ENCODE measurements at places on chromosomes 13 and 19.

GRCh38 chr19:17335575-17335974 is 920 bp upstream of the ANO8 start:
- no peak for DNase-seq

- no peak for DNase-seq
Measured at GRCh38 chr13:27593267-27593666, 27.1 kb downstream of the LNX2 start.

GRCh38 chr13:43196750-43197370 is 173.5 kb downstream of the DNAJC15 start:
- DNase-seq = no peak

- no peak for DNase-seq
Measured at GRCh38 chr19:57317503-57317902, 2.8 kb upstream of the ZNF543 start.

DNA sequence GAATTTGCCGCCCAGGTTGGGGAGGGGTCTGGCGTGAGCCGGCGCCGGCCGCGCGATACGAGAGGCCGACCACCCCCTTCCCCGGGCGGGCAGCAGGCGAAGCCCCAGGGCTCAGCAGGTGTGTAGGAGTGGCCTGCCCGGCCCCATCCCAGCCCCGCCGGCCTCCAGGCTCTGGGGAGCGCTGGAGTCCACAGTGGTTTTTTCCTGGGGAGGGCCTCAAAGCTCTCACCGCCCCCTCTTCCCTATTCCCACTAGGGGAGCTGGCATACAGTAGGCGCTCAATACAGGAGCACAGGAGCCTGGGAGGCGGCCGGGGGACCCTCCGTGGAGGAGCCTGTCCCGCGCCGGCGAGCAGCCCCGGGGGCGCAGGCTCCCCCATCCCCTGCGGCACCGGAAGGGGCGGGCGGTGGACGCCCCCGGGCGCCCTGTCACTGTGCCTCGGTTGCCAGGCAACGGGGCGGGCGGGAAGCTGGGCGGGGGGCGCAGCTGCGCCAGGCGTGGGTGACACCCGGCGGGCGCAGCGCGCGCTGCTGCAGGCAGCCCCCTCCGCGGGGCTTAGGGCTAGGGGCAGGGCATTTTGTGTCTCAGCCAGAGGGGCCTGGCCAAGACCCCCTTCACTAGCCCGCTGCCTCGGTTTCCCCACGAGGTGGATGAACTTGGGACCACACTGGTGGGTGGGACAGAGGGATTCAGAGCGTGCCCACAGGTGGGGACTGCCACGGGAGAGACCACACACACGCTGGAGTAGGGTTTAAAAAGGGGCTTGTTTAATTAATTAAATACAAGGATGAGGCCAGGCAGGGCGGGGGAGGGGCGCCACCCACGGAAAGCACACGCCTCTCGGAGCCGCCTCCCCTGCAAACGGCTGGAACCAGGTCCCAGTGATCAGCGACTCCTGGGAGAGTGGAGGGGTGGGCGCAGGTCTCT is 3.6 kb upstream of the REXO1 start:
- peak; percentile 52 for DNase-seq

- no peak for DNase-seq
Measured at GRCh38 chr13:113589251-113589960, 4.9 kb downstream of the TFDP1 start.

DNA sequence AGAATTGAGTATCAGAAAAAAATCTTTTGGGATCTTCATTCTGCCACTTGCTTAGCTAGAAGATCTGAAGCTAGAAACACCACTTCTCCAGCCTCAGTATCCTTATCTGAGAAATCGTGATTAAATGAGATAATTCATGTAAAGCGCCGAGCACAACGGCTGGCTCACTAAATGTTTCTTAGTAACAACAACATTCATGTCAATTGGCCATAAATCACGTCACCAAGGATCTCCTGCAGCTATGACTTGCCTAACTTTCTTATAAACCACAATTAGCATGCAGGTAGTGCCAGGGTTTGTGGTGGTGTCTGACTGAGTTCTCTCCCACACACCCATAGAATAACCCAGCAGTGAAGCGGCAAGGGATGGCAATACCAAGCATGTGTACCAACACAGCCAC is 501.3 kb downstream of the EFNB2 start:
- no peak for DNase-seq

GRCh38 chr13:94061301-94061700 is 418.2 kb downstream of the DCT start:
- DNase-seq = no peak

DNA sequence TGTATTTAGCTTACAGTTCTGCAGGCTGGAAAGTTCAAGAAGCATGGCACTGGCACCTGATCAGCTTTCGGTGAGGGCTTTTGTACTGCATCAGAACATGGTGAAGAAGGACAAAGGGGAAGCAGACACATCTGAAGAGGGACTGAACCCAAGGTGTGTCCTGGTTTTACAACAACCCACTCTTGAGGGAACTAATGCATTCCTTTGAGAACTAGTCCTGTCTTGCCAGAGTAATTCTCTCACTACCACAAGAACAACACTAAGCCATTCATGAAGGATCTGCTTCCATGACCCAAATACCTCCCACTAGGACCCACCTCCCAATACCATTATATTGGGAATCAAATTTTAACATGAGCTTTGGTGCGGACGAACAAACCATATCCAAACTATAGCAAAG is 93.6 kb downstream of the RFC3 start:
- DNase-seq = no peak

- no peak for DNase-seq
Measured at GRCh38 chr13:33764716-33765115, 53.2 kb upstream of the RFC3 start.

DNA sequence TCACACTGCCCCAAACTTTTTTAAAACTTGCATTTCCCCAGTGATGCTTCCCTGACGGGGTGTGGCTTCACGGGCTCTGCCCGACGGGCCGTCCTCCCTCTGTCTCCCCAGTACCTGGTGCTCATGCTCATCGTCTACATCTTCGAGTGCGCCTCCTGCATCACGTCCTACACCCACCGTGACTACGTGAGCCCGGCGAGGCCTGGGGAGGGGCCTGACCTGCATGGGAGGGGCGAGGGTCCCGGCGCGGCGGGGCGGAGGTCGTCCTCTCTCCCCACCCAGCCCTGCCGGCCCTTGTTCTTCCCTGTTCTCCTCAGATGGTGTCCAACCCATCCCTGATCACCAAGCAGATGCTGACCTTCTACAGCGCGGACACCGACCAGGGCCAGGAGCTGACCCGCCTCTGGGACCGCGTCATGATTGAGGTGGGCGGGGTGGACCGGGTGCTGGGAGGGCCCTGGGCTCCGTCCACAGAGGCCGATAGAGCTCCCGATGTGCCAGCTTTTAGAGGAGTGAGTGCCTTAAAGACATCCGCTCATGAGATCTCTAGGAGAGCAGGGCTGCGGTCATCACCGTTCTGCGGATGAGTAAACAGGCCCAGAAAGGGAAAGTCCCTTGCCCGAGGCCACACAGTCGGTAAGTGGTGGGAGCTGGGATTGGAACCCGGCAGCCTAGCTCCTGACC is 6.9 kb downstream of the UPK1A start:
- peak; percentile 40 for DNase-seq

- no peak for DNase-seq
Measured at GRCh38 chr13:61453121-61453520, 37.5 kb upstream of the PCDH20 start.

GRCh38 chr13:76754414-76754813 is 131.8 kb downstream of the KCTD12 start:
- no peak for DNase-seq

- no peak for DNase-seq
Measured at GRCh38 chr19:58468216-58468839, 1.4 kb downstream of the ZNF324 start.

DNA sequence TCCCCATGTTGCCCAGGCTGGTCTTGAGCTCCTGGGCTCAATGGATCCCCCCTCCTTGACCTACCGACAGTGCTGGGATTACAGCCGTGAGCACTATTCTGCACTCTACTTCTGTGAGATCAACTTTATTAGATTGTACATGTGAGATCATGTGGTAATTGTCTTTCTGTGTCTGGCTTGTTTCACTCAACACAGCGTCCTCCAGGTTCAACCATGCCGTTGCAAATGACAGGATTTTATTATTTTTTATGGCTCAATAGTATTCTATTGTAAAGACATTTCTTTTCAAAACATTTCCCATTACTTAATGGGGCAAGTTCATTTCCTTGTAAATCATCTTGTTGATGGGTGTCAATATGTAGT is 1.5 kb upstream of the OBI1 start:
- no peak for DNase-seq

- peak; percentile 78 for DNase-seq
Measured at GRCh38 chr19:34997071-34997617, 3.0 kb upstream of the GRAMD1A start.

DNA sequence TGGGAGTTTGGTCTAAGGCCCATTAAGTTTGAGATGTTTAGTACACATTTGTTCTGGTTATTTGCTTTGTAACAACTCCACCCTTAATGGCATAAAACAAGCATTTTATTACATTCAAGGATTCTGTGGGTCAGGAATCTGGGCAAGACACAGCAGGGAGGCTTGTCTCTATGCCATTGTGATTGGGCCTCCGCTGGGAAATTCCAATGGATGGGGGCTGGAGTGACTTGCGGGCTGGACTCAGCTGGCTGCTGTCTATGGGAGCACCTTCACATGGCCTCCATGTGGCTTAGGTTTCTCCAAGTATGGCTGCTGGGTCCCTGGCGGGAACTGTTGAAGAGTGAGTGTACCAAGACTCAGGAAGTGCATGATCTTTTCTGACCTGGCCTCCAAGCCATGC is 159.0 kb downstream of the PAN3 start:
- DNase-seq = no peak

DNA sequence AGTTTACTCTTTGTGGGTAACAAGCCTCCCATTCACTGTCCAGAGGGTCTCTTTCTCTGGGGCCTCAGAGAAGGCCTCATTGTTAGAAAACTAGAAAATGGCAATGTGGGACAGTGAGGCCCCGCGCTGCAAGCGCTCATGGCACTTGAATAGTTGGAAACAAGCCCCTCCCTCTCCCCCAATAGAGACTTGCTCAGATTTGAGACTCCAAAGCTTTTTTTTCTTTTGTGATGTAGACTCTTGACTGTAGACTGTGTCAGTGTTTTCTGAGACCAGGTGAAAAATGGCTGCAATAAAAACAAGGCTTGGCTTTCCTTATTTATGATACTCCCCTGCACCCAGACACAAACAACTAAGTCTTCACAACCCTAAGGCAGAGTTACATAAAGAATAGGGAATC is 38.7 kb upstream of the UBL3 start:
- no peak for DNase-seq

DNA sequence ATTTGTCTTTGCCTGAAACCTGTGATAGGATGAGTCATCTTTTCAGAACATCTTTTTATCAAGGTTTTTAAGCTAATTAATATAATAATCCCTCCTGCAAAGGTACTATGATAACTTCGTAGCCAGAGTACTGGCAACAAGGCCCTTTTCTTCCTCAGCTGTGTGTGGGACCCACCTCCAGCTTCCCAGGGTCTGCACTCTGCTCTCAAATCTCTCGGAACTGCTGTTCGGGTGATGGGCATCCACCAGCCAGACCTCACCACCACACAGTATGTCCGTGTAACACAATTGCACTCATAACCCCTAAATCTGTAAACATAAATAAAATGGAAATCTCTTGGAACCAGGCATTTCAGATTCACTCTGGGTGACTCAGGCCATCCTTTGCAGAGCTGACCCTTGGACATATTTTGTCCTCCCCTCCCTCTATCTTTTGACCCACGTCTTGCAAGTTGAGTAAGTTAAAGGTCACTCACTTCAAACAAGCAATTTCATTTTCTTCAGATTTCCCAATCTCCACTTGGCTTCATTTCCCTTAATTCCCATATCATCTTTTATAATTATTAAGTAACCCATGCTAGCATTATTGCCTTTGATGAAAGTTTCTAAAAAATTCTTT is 29.5 kb downstream of the COL4A1 start:
- DNase-seq = no peak

DNA sequence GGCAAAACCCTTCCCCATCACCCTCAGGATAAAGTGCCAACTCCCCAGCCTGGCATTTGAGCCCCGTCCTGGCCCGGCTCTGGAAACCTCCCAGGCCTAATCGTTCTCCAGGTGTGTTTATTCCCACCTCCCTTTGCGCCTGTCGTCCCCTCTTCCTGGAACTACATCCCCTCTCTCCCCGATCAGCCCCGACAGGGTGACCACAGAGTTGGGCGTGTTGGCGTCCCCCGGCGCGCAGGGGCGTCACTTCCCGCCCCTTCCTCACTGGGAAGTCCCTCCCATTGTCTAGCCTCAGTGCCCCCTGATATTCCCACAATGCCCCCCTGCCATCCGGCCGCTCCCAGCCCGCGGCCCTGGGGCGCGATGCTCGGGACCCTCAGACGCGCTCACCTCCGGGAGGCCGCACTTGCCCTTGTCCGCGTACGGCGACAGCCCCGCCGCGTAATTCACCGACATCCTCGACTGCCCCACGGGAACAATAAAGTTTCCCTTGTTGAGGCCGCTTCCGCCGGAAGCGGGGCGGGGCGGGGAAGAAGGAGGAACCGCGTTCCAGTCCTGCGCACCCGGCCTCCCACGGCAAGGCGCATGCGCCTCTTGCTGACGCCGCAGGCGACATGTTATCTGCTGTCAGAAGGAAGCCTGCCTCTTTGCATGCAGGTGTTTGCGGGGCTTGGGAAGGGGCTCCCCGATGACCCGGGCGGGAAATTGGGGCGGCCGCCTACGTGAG is at the start of the genes ANKRD24 and SIRT6:
ANKRD24 (plus strand) TSS at position 606 of the 727 bp plus-strand sequence. CDS start 3,737 bp downstream, outside the sequence.
SIRT6 (minus strand) TSS at position 480 of the 727 bp plus-strand sequence; CDS start at position 456, 24 bp downstream.
- peak; percentile 96 for DNase-seq

GRCh38 chr19:37127999-37128820 is 44.3 kb downstream of the ZNF585A start:
- no peak for DNase-seq

DNA sequence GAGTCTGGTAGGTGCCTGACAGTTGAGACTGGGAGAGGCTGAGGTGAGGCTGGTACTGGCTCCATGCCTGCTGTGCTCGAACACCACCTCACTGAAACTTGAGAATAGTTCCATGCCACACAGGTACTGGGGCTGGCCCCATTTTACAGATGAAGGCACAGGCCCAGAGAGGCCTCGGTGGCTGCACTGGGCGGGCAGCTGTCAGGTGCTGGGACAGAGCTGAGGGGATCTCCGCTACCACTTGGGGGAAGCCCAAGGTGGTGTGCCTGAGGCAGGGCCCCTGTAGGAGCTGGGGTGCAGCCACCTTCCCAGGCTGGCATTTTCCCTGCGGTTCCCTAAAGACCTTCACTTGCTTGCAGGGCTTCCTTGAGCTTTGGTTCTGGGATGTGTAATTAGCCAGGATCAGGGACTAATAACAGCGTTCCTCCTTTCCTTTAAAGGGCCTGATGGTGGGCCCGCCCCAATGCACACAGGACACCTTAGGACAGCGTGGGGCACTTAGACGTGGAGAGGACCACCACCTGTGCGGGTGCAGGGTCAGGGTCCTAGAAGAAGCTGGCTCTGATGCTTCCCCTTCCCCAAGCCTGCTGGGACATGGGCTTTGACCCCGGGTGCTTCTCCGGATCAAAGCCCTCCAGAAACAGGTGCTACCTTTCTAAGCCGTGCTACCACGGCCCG is 23.6 kb downstream of the CAPN12 start:
- no peak for DNase-seq

- no peak for DNase-seq
Measured at GRCh38 chr13:79282976-79283375, 123.1 kb downstream of the RBM26 start.

GRCh38 chr13:108920137-108920536 is 290.7 kb downstream of the MYO16 start:
- no peak for DNase-seq

GRCh38 chr13:25910991-25911419 is 140.8 kb downstream of the SHISA2 start:
- DNase-seq = no peak

Data from T-helper 2 cell (primary cell).